Kasumi-1 (cell line): ENCODE measurements at places on chromosomes 4 and X.

GRCh38 chr4:86939729-86940575, 5.1 kb downstream of the AFF1 start:
- DNase-seq = no peak

GRCh38 chr4:189087971-189088370, 852.7 kb upstream of the FRG1 start:
- DNase-seq = no peak

DNA sequence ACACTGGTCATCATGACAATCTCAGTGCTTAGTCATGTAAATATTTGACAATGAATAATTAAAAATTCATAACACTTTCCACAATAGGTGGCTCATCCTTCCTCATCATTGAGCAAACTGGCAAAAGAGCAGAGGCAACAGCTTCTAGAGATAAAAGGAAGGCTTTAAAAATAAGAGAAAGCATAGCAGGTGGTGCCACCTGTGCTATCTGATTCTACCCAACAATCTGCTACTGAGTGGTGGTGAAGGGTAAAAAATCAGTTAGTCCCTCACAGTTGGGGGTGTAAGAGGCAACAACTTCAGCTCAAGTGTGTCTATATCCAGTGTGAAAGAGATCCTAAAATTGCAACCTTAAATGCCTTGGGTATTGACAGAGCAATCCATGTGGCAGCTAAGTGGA, 280.1 kb upstream of the PPARGC1A start:
- DNase-seq = no peak

DNA sequence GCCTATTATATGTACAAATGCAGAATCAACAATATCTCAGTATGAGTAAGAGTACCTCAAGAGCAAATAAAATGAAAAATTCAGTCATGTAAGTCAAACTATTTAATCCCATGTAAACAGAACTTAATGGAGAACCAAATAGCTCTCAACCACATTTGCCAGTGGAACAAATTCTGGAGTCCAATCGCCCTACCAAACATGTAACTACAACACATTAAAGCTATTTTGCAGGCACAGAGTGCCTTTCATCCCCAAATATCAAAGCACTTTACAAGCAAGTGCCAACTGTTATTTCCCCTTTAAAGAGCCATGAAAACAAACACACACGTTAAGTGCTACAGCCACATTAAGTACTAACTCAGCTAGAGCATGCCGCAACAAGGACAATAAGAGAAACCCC, 51.3 kb downstream of the PCDH19 start:
- DNase-seq = no peak

GRCh38 chrX:46959101-46959500, 46.9 kb downstream of the JADE3 start:
- no peak for DNase-seq
